ENCODE measurements at places on chromosomes 4 and X.

DNA sequence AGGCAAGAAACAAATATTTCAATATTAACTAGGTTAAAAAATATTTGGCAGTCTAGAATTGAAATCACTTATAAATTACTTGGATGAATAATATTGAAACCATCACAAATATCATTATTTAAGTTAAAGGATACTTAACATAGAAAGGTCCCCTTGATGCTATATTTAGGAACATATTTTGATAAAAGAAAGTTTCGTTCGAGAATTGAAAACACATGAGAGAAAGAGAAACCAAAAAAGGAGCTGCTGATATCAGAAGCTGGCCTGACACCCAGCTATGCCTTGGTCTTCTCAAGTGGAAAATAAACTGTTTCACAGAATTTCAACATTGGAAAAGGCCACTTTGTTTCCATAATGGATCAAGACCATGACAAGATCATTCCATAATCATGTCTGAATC, 762.4 kb downstream of the DMD start:
- DNase-seq: no peak

- no peak for DNase-seq
These were observed 243.2 kb upstream of the BMP3 start for GRCh38 chr4:80787306-80787705.

GRCh38 chr4:185472103-185472542, 590 bp upstream of the CCDC110 start:
- no peak for DNase-seq

GRCh38 chr4:42596918-42597317, 60.0 kb downstream of the ATP8A1 start:
- DNase-seq: no peak

DNA sequence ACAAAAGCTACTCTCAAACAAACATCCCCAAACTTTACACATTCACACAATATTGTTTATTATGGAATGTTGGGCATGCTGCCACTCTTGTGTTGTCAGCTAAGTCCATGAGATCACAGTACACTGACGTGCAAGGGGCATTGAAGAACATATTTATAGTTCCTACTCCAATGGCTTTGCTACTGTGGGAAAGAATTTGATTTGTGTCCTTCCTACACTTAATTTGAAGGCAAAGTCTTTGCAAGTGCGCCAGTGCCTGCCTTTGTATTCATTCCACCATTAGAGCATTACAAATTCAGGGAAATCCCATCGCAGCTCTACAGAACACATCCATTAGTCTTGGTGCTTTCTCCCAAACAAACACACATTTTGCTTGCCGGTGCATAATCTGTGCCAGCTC, 45.4 kb upstream of the FTHL17 start:
- DNase-seq: no peak

GRCh38 chr4:184386271-184386781, 88.0 kb downstream of the IRF2 start:
- no peak for DNase-seq

DNA sequence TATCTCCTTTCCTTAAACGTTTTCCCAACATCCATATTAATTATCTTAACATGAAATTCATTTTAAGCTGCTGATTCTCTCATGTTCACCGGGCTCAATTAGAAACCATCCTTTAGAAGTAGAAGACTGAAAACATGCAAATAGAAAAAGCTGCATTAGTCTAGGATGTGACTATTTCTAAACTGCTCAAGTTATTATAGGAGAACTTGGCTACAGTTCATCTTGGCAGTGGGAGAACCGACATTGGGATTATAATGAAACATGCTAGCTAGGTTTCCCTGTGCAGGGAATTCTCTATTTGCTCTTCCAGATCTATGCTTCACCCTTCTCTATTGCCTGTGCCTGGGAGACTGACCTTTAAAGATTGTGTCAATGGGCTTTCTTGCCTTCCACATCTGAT, 151.0 kb upstream of the PPARGC1A start:
- no peak for DNase-seq

All from stimulated activated CD8-positive, alpha-beta memory T cell treated with anti-CD3 and anti-CD28 coated beads, Interleukin-7, amount 100 ng/mL, for 1 hour (primary cell).